ENCODE measurements at places on chromosomes 12 and 14.

DNA sequence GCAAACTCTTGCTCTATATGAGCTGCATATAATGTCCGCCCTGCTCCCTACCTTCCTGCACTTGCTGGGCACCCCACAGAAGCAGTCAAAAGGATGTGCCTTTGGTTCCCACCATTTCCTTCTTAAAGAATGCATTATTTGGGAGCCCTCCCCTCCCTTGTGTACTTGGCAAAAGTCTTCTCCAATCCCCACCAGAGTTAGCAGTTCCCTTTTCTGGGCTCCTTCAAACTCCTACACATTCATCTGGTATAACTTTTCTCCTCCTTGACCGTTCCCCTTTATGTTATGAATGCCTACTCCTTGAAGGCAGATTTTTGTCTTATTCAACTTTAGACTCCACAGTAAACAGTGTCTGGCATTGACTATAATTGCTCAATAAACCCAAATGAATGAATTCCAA is 27.8 kb downstream of the AREL1 start:
- no peak for DNase-seq

- DNase-seq = no peak
These were observed 3.9 kb downstream of the STYX start for GRCh38 chr14:52733824-52734223.

DNA sequence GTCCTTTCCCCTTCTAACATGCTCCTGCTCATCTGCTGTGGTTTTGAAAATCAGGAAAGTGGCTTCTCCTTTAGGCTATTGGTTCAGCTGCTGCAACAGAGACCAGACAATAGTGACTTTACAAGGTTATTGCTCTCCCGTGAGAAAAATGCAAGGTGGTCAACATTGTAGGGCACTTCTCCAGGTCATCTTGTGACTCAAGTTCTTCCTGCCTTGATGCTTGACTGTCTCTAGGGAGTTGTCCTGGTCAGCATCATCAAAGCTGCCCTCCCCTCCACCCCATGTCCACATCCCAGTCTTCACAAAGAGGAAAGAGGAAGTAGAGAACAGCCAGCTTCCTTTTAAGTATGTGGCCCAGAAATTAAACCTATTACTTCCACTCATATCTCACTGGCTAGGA is 3.9 kb upstream of the TMEM63C start:
- no peak for DNase-seq

DNA sequence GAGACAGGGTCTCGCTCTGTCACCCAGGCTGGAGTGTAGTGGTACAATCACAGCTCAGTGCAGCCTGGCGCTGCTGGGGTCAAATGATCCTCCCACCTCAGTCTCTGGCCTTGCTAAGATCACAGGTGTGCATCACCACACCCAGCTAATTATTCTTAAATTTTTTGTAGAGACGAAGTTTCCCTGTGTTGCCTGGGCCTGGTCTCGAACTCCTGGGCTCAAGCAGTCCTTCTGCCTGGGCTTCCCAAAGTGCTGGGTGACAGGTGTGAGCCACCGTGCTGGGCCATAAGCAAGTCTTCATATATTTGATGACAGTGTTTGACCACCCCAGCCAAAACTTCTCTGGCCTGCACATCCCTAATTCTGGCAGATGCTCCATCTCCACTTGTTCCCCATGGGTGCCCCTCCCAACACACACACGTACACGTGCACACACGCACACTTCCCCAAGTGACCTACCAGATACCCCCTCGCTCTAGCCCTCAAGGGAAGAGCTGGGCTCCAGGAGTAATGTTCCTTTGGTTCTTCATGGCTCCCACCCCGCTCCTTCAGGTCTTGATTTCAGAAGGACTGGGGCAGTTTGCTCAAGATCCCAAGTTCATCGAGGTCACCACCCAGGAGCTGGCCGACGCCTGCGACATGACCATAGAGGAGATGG is 104.3 kb upstream of the FKBP4 start:
- no peak for DNase-seq

- no peak for DNase-seq
These were observed 364.8 kb downstream of the NELL2 start for GRCh38 chr12:44511289-44511688.

GRCh38 chr12:58915634-58916033 is 4.7 kb downstream of the LRIG3 start:
- DNase-seq = no peak

GRCh38 chr12:1911598-1912575 is 6.6 kb downstream of the CACNA2D4 start:
- no peak for DNase-seq

DNA sequence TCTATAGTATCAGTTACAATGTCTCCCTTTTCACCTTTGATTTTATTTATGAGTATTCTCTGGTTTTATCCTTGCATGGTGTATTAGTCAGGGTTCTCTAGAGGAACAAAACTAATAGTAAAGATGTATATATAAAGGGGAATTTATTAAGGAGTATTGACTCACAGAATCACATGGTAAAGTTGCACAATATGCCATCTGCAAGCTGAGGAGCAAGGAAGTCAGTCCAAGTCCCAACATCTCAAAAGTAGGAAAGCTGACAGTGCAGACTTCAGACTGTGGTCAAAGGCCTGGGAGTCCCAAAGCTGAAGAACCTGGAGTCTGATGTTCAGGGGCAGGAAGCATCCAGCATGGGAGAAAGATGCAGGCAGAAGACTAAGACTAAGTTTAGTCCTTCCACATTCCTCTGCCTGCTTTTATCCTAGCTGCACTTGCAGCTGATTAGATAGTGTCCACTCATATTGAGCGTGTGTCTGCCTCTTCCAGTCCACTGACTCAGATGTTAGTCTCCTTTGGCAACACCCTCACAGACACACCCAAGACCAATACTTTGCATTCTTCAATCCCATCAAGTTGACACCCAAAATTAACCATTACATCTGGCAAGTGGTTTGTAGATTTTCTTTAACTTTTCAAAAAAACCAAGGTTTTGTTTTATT is 308.0 kb upstream of the LMO3 start:
- DNase-seq = no peak

DNA sequence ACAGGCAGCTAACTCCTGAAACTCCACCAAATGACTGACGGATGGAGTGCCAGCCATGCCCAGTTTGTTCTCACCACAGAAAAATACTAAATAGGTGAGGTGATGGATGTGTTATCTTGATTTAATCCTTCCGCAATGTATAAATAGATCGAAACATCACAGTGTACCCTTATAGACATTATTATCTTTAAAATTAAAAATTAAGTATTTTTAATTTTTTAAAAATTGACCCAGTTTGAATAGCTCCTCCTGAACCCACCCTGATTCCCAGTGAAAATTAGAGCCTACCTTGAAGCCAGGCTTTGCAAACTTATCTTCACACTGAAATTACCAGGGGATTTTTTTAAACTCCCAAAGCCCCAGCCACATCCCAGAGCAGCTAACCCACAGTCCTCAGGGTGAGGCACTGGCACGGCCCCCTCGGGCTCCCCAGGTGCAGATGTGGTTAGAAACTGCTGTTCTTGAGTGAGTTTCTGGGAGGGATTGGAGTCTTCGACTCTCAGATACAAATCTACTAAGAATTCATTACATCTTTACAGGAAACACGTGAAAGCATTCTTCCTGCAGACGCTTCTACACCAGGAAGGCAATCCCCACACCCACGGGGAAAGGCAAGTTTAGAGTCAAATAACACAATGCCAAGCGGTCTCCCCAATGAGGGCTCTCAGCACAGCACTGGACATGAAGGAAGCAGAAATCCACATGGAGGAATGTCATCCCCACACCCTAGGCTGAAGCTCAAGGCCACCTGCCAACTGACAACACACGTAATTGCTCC is 126.4 kb downstream of the RIMBP2 start:
- DNase-seq = no peak

GRCh38 chr12:42396473-42397259 is 70.7 kb downstream of the PPHLN1 start:
- DNase-seq = no peak

DNA sequence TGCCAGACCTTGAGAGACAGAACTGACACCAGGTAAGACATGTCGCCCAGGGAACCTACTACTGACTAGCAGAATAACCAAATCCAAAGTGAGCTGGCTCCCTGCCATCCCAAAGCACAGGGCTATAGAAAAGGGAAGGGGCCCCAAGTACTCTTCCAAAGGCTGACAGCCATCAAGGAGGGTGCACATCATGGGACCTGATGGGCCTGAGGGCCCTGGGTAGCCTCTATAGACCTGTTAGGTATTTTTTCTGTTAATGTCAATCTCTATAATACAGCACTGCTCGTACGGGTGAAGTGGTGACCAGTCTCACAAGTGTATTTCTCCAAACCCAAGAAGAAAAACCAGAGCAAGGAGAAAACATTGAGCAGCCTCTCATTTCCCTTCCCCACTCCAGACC is 171.6 kb downstream of the ITPR2 start:
- DNase-seq = no peak

DNA sequence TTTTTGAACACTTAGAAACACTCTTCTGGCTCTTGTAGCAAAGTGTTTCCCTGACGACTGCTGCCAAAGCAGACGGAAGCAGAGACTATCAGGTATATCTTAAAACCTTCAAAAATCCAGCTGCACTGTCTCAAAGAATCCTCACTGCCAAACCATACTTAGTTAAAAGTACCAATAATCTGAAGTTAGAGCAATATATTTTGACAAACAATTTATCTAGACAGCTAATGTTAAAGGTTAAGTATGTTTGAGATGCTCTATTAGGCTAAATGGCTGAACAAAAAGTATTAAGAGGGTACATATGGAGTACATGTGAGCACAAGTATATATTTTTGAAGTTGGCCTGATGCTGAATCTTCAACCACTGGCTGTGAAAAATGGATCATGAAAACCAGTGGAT is 331.9 kb upstream of the DIO2 start:
- no peak for DNase-seq

DNA sequence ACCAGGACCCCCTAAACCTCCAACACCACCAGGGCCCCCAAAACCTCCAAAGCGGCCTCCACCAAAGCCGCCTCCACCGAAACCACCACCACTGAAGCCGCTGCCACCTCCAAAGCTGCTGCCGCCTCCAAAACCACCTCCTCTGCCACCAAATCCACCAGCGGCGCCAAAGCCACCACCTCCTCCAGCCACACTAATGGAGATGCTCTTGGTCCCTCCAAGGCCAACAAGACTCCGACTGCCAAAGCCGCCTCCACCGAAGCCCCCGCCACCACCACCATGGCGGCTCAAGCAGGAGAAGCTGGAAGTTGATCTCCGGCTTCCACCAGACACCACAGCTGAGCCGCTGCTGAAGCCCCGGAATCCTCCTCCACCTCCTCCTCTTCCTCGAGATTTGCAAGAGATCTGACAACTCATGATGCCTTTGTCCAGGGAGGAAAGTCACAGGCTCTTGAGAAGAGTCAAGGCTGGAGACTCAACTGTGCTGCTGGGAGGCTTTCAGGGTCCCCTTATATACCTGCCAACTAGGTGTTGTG is at the start of gene KRT2:
TSS of gene KRT2 (minus strand) at position 486 of the 536 bp plus-strand sequence. CDS start at position 417, 69 bp downstream.
- DNase-seq = no peak

- DNase-seq = no peak
These were observed 413.6 kb downstream of the BTG1 start for GRCh38 chr12:91732086-91732485.

- no peak for DNase-seq
These were observed 700.6 kb downstream of the DIO2 start for GRCh38 chr14:79510659-79511058.

DNA sequence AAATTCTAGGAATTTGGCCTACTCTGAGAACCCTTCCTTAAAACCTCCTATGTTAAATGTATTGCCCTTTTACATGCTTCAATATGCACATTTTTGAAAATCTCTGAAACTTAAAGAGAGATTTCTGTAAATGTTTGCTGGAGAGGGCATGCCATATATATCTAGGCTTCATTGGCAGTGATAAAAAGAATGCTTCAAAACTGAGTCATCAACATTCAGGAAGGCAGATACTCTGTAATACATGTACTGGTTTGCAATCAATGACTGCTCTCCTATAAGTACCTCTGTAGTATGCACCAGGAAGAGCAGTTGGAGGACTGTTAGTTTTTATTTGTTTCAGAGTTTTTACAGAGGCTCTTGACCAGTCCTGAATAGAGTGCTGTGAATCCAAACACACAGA is 739.9 kb downstream of the SLC16A7 start:
- no peak for DNase-seq

- no peak for DNase-seq
These were observed 14.4 kb downstream of the TNFRSF1A start for GRCh38 chr12:6327229-6328041.

GRCh38 chr12:80607361-80608135 is 99.9 kb upstream of the MYF6 start:
- DNase-seq = no peak

- no peak for DNase-seq
These were observed 1.5 kb downstream of the MYL6 start for GRCh38 chr12:56159482-56160192.

DNA sequence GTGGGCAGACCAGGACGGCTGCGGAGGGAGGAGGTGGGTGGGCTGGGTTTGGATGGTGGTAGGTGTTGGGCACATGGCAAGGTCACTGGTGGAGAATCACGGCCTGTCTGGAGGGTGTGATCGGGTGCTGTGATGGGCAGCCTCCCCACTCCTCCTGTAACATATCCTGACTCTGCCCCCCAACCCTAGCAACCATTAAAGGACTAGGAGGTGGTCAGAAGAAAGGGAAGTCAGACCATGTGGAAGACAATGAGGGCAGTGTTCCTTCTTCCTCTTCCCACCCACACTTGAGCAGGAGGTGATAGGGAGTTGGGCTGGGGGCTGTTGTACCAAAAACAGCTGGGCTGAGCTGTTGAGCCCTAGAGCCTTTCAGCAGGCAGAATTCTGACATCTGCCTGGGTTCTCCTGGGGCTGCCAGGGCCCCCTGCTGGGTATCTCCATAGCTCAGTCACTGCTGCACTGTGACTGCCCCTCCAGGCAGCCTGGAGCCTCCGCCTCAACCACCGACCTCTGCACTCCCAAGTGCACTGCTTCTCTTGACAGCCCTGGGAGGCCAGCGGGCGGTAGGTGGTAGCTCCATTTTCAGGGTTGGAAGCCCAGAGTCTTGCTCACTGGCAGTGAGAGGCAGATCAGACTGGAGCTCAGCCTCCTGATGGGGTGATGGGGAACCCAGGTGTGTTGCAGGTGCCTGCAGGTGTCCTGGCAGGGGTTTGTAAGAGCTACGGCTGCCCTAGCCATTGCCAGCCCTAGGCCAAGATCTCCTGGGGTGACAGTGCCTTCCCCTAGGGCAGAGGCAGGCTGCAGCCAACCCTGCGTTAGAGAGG is 15.4 kb downstream of the VASH1 start:
- no peak for DNase-seq

GRCh38 chr12:7019043-7019569 is 830 bp upstream of the LPCAT3 start:
- DNase-seq = no peak

DNA sequence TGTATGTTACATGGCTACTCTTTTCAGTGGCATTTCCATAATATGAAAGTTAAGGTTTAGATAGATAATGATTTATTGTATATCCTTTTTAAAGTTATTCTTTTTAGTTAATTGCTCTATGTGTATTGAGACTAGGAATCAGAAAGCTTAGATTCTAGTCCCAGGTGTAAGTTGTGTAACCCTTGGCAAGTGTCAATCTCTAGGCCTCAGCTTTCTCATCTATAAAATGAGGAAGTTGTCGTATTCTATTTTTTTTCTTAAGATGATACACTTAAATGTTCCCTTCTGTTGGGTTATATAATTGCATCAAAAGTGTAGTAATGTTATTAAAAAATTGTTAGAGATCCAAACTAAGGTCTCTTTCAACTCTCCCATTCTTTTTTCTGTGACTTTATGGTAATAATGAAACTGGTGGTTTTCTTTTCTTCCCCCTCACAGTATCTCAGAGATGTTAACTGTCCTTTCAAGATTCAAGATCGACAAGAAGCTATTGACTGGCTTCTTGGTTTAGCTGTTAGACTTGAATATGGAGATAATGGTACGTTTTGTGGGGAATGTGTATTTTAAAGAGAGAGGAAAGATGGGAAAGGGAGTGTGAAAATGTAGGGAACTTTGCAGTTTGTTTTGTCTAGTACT is 4.1 kb downstream of the RTRAF start:
- DNase-seq = no peak

GRCh38 chr12:116474331-116474730 is 84.8 kb upstream of the MAP1LC3B2 start:
- no peak for DNase-seq

Measured in T-helper 1 cell (primary cell).